ENCODE measurements at places on chromosomes 7 and 10.
A peak's percentile ranks its signal among the peaks of the same experiment; 100 is the strongest.

DNA sequence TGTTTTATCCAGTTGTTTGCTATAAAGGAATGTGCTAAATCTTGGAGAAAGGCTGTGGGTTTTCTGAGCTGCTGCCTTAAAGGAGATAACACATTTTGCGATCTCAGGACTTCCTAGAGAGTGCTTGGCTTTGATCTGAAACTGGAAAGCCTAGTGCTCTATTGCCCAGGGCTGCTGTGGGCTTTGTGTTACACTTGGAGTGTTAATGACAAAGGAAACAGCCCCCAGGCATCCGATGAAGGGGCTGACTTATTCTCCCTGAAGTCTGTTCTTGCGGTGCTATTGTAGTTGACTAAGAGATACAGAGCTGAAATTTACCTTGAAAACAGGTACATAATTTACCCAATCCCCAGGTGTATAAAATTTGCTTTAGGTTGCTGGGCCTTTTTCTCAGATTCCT lies 74.5 kb downstream of the SND1 start:
- no peak for DNase-seq

GRCh38 chr7:23055582-23056178 lies 41.8 kb upstream of the HYCC1 start:
- peak; percentile 18 for DNase-seq

GRCh38 chr7:141558544-141559183 lies 7.5 kb downstream of the AGK start:
- no peak for DNase-seq

DNA sequence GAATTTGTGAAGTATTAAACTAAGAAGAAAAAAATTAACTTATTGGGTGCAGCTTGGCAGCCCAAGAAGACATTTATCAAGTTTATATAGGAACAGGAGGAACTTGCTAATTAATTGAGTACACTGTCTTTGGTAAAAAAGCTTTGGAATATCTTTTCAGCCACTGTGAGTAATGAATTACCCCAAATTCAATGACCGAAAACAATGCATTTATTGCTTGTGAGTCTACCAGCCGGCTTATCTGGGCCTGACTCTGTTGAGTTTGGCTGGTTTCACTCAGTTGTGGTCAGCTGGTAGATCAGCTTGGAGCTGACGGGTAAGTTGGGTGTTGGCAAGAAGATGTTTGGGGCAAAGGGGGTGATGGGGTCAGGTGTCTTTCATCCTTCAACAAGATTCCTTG lies 11.6 kb downstream of the GNG11 start:
- no peak for DNase-seq

DNA sequence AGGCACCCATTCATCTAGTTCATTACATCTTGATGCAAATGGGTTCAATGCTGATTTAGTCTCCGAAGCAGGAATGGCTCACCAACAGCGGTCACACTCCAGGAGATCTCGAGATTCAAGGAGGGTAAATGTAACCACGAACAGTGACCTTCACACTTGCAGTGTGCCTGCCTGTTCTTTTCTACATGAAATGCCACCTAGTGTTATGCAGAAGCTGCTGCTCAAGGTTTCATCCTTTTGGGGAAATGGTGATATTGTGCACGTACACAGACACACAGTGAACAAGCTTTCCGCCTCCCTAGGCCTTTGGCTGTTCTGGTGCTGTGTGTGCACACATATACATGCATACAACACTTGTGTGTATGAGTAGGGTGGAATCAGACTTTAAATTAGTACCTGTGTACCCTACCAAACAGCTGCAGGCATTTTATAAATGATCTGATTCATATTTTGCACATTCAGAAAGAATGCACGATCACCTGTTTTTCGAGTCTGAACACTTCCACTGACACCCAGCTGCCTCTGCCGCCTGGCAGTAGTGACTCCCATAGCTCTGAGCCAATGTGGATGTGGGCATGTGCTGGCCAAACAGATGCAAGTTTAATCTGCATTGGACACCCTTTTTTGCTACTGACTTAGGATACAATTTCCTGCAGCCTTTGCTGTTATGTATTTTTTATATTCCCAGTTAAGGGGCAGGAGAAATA lies 100.5 kb downstream of the TACC2 start:
- no peak for DNase-seq

GRCh38 chr10:129846991-129847391 lies 117.1 kb downstream of the EBF3 start:
- DNase-seq = no peak

GRCh38 chr7:22486597-22486996 lies 13.4 kb downstream of the STEAP1B start:
- no peak for DNase-seq

GRCh38 chr10:79314761-79315601 lies 32.3 kb upstream of the PPIF start:
- no peak for DNase-seq

DNA sequence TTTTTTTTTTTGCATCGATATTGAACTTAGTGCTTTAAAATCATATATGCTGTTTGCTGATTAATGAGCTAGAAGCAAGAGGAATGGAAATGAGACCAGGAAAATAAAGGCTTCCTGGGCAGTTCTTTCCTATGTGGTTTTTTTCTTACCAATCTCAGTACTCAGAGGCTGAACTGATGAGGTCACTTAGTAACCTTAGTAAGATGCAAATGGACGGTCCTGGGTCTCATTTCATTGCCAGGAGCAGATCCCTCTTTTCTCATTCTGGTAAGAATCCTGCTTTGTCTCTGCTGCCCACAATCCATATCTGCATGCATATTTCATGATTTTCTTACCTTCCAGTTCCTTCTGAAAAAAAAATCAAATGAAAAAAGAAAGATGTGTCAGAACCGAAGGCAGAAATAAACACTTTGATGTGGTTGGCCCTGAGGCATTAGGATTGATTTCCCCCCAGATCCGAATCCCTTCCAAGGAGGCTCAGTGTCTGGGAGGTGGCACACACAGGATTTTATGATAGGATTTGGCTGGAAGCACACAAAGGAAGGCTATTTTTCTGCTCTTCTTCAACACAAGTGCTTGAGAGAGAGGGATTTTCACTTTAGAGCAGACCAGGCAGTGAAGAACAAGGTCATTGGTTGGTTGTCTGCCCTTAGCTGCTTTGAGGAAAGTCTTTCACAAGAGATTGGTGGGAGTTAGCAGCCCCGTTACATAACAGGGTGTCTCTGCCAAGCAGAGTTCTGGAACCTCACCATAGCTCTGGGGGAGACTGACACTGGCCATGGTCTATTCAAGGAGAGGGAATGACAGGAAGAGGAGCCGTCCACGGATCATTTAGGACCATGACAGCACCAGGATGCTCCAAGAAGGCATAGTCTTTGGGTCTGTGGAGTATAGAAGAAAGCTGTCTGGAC lies 150.0 kb downstream of the CAMK1D start:
- DNase-seq = no peak

DNA sequence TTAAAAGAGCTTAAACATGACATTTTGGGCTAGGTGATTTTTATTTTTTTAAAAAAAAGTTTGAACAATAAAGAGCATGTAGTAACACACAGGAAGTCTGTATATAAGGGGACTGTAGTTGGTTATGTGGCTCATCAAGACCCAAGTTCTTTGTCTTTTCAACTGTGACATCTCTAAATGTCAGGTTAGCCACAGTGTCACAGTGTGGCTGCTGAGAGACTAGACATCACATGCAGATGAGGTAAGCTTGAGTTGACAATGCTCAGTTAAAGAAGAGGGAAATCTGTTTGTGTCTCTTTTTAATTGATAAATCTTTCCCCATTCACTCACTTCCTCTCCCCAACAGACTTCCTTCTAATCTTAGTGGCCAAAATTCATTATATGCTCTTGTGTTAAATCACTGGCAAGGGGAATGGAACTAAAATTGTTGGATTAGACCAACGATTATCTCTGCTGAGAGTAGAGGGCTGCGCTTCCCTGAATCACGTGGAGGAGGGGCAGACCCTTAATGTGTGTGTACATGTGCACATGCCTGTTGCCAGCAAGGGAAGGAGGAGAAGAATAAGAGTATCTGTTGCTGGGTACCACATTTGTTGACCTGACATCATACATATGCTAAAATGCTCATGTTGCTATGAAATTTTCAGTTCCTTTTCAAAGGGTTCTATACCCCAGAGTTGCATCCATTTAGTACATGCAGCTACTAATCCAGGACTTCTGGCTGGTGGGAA lies 78.3 kb downstream of the MMRN2 start:
- no peak for DNase-seq

DNA sequence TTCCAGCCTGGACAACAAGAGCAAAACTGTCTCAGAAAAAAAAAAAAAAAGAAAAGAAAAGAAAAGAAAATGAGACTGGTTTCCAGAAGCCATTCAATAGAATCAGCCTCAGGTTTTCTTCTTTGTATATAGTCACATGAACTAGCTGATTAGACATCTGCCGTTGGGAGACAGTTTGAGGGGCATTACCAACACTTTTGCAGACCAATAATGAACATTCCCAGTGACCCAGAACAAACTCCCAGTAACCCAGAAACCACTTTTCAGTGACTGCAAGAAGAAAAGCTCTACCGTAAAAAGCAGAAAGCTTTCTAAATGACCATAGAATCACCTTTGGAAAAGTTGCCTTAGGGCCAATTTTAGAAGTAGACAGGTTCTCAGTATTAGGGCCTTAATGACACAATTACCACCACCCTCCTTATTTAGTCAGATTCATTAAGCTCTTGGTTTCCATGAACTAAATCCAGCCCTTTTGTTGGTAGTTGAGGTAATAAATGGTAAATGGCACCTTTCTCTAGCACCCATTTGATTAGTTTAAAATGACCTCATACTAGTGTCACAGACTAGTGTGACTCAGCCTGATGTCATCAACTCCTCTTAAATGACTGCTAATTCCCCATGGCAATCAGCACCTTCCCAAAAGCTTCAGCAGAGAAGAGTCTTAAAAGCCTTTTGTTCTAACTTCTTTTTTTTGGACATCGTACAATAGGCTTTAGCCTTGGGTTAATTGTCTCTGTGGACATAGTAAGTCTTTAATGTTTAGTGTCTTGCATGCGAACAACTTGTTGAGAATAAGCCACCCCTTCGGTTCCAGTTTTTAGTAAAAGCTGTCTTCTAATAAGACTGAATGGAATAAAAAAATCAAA lies 33.6 kb upstream of the XRCC2 start:
- no peak for DNase-seq

GRCh38 chr10:12919574-12919973 lies 81.9 kb downstream of the CCDC3 start:
- no peak for DNase-seq

- no peak for DNase-seq
Observed at GRCh38 chr7:20113427-20114027, 103.7 kb downstream of the MACC1 start.

- no peak for DNase-seq
Observed at GRCh38 chr10:70060389-70060788, 7.7 kb downstream of the MACROH2A2 start.

DNA sequence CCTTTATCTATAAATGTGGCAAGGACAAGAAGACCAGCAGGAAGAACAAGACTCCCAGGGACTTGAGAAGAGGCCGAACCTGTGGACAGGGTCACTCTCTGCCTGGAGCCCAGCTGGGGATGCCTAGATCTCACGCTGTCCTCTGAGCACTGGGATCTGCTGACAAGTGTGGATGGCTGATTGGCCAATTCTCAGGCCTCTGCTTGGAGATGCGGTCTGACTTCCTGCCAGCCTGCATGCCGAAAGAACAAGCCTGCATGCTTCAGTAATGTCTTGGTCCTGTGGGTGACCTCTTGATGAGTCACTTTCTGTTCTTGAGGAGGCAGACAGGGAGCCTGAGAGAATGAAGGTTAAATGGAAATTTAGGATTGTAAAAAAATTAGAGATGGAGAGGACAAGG lies 84.7 kb downstream of the TMEM178B start:
- DNase-seq = no peak

- no peak for DNase-seq
Observed at GRCh38 chr10:99920901-99921300, 88.8 kb downstream of the DNMBP start.

GRCh38 chr7:18530224-18531179 lies 35.0 kb downstream of the HDAC9 start:
- DNase-seq = no peak

- no peak for DNase-seq
Observed at GRCh38 chr7:74254858-74255379, 720 bp upstream of the RFC2 start.

GRCh38 chr7:147519062-147519461 lies 1071.5 kb upstream of the C7orf33 start:
- DNase-seq = no peak

DNA sequence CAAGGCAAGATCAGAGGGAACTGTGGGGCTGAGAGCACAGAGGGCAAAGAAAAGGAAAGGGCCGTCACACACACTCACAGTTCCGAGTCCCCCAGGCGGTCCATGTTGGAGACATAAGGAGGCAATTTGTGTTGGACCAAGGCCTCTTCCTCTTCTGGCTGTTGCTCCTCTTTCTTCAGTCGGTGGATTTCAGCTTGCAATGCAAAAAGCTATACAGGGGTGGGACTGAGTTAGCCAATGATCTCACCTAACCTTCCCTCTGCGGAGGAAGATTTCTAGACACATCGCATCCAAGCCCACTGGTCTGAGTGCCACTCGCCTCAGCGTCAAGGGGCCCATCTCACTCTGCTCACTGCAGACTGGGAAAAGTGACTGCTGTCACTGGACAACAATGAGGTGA lies 5.5 kb downstream of the WDR91 start:
- DNase-seq = no peak

DNA sequence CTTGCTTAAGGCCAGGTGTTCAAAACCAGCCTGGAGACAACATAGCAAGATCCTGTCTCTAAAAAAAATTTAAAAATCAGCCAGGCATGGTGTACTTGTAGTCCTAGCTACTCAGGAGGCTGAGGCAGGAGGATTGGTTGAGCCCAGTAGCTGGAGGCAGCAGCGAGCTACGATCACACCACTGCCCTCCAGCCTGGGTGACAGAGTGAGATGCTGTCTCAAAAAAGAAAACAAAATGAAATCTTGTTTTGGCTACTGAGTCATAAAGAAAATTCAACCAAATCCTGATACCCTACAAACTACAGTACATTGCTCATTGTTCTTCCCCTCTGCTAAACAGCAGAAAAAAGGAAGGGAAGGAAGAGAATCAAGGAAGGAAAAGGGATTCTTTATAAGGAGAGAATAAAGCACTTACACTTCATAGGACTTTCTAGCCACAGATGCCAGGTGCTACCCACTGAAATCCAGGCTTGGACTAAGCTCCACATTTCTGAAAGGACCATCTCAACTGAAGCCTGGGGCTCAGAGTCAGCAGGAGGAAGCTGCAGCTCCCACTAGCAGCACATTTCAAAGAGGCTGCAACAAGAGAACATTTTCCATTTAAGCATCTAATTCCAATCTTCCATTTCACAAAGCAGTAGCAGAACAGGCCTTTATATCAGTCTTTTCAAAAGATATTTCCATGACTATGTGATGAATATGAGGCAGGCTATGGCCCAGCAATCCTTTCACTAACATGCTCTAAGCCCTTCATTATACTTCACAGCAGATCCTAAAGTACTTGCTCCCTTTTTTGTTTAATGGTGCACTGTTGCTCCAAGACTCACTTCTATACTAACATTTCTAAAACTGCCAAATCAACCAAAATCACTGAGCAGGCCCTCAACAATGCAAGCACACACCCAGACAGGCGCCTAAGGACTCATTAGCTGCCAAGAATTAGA lies 13.5 kb downstream of the TNPO3 start:
- no peak for DNase-seq

DNA sequence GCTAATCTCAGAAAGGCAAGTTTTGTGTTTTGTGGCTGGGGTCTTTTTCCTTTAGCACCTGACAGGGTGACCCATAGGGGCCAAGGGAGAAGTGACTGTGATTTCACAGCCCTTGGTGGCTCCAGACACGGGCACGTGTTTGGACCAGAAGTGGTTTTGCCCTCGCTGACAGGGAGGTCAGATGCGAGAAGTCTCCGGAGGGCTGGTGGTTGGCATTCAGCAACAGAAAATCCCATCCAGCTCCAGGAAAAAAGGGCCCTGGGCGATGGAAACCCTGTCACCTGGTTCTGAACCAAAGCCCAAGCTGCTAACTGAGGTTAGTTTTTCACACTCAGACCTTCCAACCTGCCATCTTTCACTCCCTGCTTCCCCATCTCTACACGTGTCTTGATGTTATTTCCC lies 272.9 kb downstream of the TRIL start:
- DNase-seq = no peak

All from T-helper 22 cell (primary cell).